ENCODE measurements at places on chromosomes 3 and 15.

- no peak for DNase-seq
Measured at GRCh38 chr3:48399387-48400172, 27.6 kb downstream of the FBXW12 start.

DNA sequence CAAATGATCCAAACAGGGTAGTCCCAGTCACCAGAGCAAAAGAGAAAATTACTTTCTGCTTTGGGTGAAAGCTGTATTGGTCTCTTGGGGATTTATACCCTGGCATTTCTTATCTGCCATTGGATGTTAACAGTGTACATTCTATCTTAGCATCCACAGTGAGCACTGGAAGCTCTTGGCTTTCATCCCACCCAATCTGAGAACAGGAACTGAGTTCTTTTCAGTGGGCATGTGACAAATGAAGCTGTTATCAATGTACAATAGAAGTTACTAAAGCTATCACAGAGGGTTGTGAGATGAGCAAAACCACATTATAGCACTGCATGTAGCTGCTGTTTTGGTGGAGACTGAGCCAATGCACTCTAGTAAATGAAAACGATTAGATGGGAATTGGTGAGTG lies 300.7 kb downstream of the TUSC7 start:
- DNase-seq = no peak

- no peak for DNase-seq
Measured at GRCh38 chr15:57035664-57036063, 117.2 kb downstream of the TCF12 start.

DNA sequence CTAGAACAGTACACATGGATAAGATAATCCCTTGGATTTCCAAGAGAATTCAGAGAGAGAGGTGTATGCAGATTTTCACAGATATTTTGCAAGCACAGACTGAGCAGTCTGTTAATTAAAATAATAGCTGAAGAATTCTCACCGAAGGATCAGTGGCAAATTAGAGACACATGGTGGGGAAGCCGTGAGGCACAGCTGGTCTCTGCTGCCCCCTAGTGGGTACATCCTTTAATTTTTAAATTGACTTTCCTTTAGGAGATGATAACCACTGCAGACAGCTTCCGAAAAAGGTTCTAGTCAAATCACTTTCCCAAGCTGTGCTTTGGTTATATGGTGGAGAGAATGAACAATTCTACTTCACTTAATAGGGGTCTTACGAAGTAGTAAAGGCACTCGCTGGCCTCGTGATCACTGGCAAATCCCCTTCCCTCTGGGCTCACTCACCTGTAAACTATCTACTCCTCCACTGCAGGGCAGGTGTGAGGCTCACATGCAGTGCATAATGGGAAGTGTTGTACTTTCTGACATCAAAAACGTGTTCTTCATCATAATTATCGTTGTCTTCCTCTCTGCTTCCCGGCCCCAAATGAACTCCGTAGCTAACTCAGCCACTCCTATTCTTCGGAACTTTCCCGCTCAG lies 19.5 kb downstream of the MESD start:
- DNase-seq = peak; percentile 71

DNA sequence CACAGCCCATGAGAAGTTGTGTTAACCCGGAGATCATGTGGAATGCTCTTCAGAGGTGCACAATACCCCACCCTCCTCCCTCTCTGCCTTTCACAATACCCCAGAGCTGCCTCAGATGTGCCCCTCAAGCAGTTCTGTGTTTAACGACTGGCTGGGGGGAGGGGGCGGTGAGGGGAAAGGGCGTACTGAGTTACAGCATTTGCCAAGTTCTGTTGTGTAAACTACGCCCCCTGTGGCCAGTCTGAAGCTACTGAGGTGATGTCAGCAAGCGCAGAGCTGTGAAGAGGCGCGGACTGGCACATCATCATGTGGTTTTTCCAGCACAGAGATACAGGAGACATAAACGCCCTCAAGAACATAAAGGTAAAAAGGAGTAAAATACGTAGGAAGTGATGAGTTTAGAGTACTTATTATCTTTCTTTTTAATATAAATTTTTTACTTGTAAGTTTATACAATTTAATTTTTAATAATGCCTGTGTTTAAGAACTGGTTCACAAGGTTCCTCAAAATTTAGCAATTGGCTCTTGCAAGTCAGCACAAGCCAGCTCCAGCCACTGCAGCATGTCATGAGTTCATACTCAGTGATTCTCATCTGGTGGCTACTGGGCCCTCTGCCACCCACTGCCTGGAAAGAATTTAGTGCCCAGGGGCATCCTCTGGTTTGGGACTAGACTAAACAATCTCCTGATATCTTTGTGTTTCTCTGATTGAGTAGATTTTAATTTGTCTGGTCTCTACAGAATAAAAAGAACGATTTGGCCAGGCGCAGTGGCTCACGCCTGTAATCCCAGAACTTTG lies 1.7 kb downstream of the EPB42 start:
- no peak for DNase-seq

GRCh38 chr3:156455839-156456238 lies 99.1 kb downstream of the SSR3 start:
- DNase-seq = no peak
